ENCODE measurements at places on chromosomes 5 and 9.

- DNase-seq: no peak
Observed at GRCh38 chr5:33745101-33745770, 146.6 kb downstream of the ADAMTS12 start.

DNA sequence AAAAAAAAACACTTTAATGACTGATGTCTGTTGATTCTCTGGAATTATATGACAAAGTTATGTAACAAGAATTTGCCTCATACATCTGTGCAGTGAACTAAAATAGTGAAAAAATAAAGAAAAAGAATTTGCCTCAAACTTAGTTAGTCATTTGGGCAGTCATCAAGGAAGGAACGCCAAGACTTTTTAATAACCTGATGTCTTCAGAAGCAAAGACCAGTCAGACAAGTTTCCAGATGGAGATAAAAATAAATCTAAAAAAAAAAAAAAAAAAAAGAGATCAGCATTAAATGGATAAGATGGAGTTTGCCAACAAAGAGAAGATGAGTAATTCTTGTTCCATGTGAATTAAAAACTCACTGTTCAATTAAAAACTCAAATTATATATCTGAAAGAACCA, 52.3 kb upstream of the JMY start:
- no peak for DNase-seq

- no peak for DNase-seq
Observed at GRCh38 chr5:89307972-89308371, 425.0 kb upstream of the MEF2C start.

GRCh38 chr5:81718300-81718699, 32.6 kb downstream of the SSBP2 start:
- DNase-seq: no peak

DNA sequence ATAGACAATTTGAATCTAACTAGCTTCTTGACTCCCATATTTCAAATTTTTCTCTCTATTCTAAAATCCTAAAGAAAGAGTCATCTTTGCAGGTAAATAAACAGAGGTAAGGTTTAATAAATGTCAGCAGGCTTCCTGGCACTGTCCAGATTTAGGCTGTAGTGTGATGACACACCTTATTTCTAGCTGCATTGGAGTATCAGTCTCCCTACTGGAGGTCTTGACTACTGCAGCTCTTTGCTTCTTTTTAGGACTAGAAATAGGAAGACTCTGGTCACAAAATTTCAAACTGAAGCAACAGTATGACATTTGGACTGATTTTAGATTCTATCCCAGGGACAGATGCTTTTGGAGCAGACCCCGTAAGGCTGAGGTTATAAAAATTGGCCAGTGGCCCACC, 40.7 kb upstream of the PPP3R2 start:
- DNase-seq: no peak

GRCh38 chr5:68087866-68088265, 127.7 kb upstream of the PIK3R1 start:
- DNase-seq: no peak

DNA sequence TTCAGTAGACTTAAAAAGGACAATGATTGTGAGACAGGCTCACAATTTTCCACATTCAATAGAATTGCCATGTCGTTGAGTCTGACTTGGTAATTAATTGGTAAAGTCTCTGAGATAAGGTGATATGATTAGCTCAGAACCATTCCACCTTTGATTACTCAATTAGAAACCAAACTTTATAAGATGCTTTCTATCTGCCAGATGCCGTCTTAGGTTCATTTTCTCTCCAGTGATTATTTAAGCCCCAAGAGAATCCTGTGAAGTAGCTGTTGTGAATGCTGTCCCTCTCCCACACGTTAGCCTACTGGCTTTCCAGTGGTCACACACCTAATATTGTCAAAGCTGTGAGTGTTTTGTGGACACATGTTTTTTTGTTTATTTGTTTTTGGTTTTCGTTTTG, 528.9 kb upstream of the ZNF462 start:
- DNase-seq: no peak

GRCh38 chr5:107878661-107879060, 207.9 kb upstream of the EFNA5 start:
- DNase-seq: no peak

DNA sequence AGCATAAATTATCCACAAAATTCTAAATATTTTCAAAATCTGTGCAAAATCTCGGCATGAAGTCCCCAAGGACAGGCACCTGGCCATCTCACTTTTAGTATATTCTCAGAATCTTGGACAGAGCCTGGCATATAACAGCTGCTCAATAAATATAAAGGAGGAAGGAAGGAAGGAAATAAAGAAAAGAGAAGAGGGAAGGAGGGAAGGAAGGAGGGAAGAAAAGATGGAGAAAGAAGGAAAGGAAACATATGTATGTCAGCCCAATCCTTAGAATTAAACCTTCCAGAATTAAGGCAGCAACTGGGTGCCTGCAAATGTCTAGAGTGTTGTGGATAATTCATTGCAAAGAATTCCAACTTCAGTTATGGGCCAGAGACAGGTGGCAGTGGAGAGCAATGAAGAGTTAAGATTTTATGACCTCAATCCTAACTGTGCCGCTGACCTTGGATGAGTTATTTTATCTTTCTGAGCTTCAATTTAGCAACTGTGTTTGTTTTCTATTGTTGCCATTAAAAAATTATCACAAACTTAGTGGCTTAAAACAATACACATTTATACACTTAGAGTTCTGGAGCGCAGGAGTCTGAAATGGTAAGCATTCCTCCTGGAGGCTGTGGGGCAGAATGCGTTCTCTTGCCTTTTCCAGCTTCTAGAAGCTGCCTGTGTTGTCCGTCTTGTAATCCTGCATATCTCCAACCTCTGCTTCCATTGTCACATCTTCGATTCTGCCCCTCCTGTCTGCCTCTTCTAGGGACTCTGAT, 200.9 kb upstream of the MSX2 start:
- no peak for DNase-seq

GRCh38 chr5:42756606-42757601, at the start of gene CCDC152:
TSS of gene CCDC152 (plus strand) at chr5:42756818. CDS start at chr5:42759122, 2,304 bp downstream.
- peak; percentile 26 for DNase-seq

- DNase-seq: no peak
Observed at GRCh38 chr9:96209407-96210271, 92.3 kb downstream of the HSD17B3 start.

DNA sequence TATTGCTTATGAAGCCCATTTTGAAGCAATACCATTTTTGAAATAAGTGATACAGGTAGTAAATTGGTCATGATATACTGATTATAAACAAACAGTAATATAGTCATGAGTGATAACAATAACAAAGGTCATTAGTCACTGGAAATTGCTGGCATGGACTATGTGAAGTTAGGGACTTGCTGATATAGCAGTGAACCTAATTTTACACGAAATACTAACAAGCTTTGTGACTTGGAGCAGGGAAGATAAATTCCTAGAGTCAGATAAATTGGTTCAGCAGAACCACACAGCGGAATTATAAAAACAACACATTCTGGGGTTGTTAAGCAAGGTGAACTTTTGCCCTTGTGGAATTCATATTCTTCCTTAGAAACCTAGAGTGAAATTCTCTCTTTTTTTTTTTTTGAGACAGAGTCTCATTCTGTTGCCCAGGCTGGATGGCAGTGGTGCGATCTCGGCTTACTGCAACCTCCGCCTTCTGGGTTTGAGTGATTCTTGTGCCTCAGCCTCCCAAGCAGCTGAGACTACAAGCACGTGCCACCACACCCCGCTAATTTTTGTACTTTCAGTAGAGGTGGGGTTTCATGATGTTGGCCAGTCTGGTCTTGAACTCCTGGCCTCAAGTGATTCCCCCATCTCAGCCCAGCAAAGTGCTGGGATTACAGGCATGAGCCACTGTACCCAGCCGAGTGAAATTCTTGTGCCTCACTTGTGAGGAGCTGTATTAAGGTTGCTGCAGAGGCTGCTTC, 6.0 kb downstream of the UGCG start:
- no peak for DNase-seq

DNA sequence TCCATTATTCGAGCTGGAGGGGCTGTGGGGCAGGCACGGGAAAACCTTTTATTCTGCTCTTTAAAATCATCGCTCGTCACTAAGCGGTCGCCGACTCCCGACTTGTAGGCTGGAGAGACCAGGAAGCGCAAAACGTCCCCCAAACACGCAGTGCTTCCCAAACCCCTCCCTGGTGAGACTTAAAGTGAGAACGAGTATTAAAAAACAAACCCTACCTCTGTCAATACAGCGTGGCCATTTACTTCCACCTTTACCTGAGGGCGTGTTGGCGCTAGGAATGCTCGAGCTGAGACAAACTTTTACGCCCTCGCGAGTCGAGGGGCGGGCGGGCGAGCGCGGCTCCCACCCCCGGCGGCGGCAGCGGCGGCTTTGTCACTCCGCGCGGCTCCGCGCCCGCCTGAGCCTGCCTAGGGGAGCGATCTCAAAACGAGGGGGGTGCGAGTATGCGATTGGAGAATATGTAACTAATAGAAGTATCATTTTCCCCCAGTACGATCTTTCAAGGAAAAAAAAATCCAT, at the start of gene NR2F1-AS1:
Gene NR2F1-AS1 (minus strand): TSS at position 293 of the 519 bp plus-strand sequence.
- peak; percentile 53 for DNase-seq

- no peak for DNase-seq
Observed at GRCh38 chr9:109242741-109243140, 75.7 kb upstream of the FRRS1L start.

DNA sequence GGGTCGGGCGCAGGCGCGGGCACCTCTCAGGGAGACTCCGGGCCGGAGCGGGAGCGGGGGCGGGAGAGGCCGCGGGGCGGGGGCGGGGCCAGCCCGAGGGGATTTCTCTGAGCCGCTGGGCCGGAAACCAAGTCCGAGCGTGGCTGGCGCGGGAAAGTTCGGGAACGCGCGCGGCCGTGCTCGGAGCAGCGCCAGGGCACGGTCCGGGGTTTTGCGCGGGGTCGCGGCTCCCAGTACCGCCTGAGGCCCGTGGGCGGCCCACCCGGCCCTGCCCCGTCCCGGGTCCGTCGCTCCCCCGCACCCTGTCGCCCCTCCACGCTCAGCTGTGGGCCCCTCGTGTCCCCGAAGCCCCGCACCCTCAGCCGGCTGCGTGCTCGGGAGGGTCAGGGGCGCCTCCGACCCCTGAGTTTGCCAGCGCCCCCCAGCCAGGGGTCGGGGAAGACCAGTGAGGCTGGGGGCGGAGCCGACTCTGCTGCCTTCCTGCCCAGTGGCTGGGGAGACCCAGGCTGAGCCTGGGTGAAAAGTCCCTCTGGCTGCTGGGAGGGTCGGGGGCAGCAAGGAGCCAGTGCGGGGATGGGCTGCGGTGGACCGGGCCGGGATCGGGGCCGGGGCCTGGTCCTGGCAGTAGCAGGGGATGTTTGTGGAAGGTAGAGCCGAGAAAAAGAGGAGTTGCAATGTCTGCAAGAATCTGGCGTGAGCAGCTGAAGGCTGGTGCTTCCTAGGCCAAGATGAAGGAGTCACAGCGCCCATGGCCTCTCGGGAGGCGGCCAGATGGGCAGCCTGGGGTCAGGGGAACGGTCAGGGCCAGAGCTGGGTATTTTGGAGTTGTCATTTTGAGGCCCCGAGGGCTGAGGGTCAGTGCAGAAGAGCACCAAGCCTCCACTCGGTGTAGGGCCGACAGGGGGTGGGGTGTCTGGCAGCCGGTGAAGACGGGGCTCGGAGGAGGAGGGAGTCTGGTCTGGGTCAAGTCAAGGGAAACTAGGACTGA, 588 bp downstream of the TRAF2 start:
- peak; percentile 69 for DNase-seq

- DNase-seq: no peak
Observed at GRCh38 chr5:115524199-115524847, 20.3 kb downstream of the FEM1C start.

- DNase-seq: no peak
Observed at GRCh38 chr5:139149477-139150199, 48.5 kb downstream of the SIL1 start.

GRCh38 chr5:1634337-1634661, 110.5 kb upstream of the LPCAT1 start:
- DNase-seq: no peak

GRCh38 chr5:112381521-112381920, 37.6 kb downstream of the EPB41L4A start:
- DNase-seq: peak; percentile 69

DNA sequence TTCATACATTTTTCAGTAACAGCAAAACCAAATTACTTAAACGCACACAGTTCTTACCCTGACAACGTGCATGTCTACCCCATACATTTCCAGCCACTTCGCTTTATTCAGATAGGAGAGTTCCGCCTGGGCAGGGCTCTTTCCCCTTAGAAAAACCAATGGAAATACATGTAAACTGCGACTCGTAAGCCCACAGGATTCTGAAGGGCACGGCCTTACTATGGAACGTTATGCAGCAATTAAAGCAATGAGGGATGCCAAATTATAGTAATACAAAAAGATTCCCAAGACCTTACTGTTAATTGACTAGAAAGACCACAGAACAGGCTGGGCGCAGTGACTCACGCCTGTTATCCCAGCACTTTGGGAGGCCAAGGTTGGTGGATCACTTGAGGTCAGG, 64.5 kb downstream of the EPB41L4B start:
- no peak for DNase-seq

GRCh38 chr9:37004424-37004935, 29.6 kb downstream of the PAX5 start:
- DNase-seq: no peak

- peak; percentile 55 for DNase-seq
Observed at GRCh38 chr5:157271740-157272271, 5.9 kb downstream of the CYFIP2 start.

DNA sequence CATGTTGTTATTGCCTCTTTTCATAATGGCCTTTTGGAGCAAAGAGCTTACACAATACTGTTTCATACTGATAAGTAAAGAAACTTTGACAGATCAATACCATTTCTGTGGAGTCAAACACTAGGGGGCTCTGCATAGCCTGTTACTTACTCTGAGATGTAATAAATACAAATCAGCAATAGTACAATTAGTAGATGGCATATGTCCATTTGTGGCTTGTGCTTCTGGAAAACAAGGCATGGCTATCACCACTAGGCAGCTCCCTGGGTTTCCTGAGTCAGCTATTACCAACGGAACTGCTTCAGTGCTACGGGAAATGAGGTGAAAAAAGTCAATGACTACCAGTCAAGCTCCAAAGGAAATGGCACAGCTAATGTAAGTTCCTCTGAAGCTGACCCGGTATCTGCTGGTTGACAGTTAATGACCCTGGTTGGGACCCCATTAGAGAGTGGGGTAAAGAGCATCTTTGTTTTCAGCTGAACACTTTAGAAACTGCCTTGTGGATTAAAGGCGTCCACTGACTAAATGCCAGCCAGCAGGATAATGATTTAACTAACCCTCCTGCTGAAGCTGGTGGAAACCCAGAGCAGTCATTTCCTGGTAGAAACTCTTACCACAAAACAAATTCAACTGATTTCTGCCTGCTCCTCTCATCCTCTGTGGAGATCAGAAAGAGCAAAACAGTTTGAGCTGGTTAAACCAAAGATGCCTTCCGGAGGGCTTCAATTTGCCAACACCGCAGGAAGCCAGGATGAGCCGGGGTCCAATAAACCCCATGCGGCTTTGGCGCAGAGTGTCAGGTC, 69.0 kb upstream of the FAM169A start:
- no peak for DNase-seq

DNA sequence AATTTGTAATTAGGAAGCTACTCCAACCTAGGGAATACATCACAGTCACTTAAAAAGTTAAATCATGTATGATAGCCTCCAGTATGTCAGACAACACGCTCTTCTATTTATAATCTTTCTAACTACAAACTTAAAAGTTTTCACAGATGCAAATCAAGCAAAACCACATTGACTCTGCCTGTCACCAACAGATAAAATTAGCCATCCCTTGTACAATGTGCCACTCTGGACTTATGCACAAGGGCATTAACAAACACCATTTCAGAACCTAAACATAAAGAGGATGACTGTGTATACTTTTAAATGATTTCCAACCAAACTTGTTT, 14.7 kb downstream of the ERP44 start:
- DNase-seq: no peak

All from right cardiac atrium (tissue), 5 donors.